ENCODE measurements at places on chromosomes 12 and 14.

DNA sequence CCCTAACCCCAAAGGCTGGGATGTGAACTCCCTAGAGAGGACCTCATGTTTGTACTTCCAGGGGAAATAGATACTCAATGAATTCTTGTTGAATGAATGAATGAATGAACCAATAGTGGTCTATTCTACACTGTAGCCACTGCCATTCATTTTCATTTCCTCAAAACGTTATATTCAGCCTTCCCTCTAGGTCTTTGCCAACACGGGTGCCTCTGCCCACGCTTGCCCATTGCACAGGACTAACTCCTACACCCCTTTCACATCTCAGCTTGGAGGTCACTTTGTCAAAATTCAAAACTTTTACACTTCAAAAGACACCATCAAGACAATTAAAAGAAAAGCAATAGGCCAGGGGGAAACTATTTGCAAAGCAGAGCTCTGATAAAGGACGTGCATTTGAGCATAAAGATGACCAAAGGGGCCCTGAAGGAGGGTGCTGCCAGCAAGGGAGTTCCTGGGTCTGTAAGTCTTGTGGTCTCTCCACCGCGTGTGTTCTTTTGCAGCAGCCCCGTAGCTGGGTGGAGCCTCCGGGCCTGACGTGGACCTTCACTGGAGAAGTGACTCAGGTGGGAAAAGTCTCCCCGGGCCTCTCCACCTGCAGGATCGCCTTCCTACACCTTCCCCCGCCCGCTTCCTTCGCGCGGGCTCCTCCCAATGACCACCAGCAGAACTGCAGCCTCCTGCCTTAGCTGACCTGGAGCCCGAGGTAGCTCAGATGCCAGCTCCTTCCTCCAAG is 31.5 kb downstream of the TMEM63C start:
- no peak for DNase-seq

DNA sequence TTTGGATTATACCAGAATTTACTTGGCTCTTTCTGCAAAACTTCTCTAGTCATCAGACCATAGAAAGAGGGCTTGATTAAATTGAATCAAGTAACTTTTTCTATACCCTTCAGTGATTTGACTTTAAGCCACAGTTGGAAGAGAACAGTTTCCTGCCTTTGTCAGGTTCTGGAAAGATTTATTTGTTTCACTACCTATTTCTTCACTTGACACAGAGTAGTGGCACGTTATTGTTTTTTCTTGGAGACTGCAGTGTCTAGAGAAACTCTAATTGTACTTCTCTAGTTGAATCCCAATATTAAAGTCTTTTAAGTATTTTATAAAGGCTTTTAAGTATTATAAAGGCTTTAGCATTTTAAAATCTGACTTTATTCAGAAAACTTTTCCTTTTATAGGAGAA is 138.1 kb downstream of the TMEM117 start:
- no peak for DNase-seq

DNA sequence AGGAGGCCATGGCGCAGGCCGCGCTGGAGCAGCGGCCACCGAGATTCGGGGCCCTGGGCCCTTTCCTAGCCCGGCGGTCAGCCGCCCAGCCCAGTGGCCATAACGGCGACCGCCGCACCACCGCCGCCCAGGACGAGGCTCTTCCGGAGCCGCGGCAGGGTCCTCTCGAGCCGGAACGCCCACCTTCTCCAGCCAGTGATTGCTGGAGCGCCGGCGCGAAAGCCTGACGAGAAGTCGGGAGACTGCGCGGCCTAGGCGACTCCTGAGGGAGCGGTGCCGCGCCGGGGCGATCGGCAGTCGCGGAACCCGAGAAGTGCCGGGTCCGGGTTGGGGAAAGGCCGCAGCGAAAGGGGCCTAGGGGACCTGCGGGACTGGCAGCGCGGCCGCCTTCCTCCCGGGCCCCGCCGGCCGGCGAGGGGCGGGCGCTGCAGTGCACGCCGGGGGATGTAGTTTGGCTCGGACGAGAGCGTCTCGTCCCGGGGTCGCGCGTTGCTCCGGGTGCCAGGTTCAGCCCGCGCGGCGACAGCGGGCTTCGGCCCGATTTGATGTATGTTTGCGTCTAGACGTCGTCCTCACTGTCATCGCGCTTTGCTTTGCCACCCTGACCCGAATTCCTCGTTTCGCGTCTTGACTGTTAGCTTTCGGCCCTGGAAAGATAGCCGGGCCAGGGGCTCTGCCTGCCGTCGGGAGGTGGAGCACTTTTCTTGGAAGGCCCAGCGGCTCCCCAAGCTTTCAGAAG is at the start of gene VTI1B:
Gene VTI1B (minus strand): TSS at position 153 of the 739 bp plus-strand sequence. CDS start 143 bp downstream, at position 10.
- DNase-seq = peak; percentile 74

GRCh38 chr12:89187507-89187906 is 164.8 kb downstream of the DUSP6 start:
- no peak for DNase-seq

DNA sequence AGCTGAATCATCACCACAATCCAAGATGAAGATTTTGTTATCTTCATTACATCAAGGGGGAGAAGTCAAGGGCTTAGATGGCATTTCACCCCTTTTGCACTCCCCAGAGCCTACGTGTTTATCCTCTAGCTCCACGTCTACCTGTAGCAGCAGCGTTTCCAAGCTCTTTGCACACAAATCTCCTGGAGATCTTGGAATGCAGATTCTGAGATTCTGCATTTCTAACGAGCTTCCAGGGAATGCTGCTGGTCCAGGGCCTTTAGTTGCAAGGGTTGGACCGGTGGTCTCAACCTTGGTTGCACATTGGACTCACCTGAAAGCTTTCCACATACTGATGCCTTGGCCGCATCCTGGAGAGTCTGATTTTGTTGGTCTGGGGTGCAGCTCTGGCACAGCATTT is 49.5 kb upstream of the STON2 start:
- DNase-seq = no peak

DNA sequence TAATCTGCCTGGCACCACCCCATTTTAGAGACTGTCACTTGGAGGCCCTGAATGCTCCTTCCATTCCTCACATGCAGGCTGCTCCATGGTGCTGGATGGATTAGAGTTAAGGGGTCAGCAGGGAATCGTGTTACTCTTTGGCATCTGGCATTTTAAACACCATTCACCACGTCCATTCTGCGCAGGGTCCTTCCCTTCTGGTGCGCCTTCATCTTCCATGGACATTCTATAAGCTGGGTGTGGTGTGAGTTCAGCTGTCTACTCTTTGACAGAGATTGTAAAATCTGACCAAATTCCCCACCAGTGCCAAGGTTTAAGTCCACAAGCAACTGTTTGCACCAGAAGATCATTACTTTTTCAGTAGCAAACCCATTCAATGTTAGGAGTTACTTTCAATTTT is 47.8 kb downstream of the GIT2 start:
- DNase-seq = peak; percentile 85

GRCh38 chr14:68790644-68791077 is 2.2 kb downstream of the ZFP36L1 start:
- DNase-seq = no peak

- DNase-seq = no peak
Observed at GRCh38 chr14:61188978-61189808, 91.9 kb downstream of the TMEM30B start.

GRCh38 chr12:101490286-101490920 is 15.3 kb downstream of the SPIC start:
- peak; percentile 38 for DNase-seq

DNA sequence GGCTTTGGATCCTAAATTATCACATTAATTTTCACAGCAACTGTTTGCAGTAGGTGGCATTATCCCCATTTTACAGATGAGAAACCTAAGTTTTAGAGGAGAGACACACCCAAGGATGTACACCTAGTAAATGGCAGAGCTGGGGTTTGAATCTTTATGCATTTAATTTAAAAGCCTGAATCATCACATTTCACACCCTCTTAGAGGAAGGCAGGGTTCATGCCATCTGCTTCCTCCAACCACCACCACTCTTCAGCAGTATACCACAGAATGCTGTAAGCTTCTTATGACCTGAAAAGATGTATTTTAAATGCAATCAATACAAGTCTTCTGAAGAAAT is 90.3 kb downstream of the CRADD start:
- no peak for DNase-seq

GRCh38 chr12:19760611-19761010 is 321.3 kb downstream of the AEBP2 start:
- DNase-seq = no peak

DNA sequence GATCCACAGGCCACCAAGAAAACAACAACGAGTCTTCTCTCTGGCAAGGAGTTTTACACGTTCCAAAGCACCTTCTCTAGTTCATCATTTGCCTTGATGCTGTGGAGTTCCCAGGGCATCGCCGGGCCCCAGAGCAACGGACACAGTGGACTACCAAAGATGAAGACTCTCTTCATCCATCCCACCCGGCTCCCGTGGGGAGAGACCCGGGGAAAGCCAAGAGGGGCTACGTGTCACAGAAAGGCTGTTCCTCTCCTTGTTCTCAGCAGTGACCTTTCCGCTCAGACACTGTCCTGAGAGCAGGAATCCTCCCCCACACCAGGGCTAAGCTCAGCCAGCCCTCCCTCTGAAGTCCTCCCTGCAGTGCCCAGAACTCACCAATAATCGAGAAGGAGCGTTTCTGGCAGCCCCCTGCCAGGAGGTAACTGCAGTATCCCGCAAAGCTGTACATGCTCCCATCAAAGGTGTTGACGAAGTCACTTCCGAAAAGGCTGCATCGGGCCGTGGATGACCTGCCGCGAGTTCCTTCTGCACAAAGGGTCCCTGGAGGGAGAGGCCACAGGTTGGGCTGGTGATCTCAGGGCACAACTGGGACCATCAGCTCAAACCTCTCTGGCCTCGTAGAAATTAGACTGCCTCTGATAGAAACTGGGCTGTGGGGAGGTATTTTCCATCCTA is 3.5 kb downstream of the VWF start:
- no peak for DNase-seq

DNA sequence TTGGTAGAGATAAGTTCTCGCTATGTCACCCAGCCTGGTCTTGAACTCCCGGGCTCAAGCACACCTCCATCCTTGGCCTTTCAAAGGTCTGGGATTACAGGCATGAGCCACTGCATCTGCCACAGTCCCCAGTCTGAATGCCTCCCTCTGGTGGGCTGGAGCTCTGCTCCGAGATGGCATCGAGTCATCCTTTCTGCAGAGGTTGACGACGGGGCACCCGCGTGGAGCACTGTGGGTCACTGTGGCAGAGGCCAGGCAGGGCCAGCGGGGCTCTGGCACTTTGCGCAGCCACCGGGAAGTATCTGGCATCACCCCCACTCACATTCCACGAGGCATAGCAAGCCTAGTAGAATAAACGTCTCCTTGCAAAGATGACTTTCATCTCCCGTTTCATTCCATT is 163.3 kb upstream of the DIO3 start:
- no peak for DNase-seq

DNA sequence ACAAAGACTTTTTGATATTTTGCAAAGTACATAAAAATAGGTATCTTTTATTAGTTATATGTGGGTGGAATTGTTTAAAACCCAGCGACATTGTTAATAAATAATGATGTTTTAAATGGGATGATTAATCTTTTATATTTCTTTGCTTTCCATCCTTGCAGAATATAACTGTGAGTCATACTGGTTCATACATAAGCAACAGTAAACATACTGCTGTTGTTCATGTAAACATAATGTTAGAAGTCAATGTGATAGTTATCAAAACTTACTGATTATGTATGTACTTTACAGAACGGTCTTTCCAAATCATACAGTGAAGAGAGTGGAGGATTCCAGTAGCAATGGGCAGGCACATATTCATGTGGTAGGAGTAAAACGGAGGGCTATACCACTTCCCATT is 119.8 kb downstream of the ARID2 start:
- DNase-seq = no peak

DNA sequence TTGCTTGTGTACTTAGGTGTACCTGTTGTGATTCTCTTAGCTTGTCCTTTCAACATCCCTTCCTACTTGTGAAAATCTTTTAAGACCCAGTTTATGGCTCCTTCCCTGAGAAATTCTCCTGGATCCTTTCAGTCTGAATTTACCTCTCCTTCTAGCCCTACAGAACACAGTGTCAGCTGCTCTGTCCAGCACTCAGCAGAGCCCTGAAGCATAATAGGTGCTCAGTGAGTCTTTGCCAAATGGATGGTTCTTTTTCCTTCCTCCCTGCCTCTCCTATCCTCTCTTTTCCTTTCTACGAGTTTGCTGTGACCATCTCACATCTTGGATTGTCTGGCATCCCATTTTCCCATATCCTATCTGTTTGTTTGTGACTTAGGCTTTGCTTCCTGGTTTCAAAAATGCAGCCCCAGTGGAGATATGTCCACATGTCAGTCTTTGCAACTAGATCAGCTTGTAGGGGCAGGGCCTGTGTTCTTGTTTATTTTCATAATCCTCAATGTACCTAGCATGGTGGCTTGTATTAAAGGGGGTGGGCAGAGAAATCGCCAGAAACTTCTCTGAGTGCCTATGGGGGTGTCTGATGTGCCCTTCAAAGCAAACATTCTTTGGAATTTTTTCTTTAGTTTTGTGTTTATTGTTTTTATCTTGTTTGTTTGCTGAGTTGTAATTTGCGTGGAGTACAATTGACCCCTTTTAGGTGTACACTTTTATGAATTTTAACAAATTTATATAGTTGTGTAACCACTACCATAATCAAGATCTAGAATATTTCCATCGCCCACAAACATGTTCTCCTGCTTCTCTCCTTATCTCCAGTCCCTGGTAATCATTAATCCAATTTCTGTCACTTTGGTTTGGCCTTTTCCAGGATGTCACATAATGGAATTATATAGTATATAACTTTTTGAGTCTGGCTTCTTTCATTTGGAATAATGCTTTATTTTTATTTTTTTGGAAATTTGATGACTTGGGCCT is 62.8 kb downstream of the SMOC1 start:
- DNase-seq = peak; percentile 26
